Aorta (tissue), 5 donors: ENCODE measurements at places on chromosomes 5 and 9.
A peak's percentile ranks its signal among the peaks of the same experiment; 100 is the strongest.

GRCh38 chr9:2229109-2229721 is 214.1 kb downstream of the SMARCA2 start:
- no peaks in the 10 kb centered on the region for H3K27me3 ChIP-seq
- no peaks in the 10 kb centered on the region for H3K36me3 ChIP-seq
- H3K4me3 ChIP-seq: no peak overlapping the region
- no peak for DNase-seq
- H3K4me1 ChIP-seq: no peaks in the 10 kb centered on the region

DNA sequence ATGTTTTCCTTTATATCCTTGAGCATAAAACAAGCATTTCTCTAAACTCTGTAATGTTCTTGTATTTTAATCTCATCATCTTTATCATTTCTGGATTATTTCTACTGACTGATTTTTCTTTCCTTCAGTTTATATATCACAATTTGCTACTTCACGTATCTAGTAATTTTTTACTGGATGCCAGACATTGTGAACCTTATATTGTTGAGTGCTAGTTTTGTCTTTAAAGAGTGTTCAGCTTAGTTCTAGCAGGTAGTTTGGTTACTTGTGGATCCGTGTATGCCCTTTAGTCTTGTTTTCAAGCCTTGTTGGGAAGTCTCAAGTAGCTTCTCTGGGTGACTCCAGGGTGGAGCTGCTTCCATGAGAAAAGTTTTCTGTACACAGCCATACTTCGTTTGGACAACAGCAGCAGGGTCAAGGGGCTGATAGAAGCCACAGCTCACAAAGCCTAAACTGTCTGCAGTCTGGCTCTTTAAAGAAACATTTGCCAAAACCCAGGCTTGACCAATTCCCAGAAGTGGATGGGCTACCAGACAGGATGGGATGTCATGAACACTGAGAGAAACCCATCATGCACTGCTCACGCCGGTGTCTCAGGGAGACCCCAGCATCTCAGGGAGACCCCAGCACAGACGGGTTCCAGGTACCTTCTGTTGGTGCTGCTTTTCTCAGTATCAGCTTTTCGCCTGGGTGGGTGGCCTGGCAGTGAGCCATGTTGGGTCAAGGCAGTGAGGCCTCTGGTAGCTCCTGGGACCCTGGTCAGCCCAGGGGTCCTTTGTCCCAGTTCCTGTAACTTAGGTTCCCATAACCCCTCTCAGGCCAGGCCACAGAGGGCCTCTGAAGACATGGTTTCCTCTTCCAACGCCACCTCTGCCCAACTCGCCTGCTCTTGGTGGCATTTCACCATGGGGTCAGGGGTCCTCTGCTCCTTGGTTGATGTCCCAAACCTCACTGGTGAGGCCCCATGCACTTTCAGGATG is 29.1 kb downstream of the TRIP13 start:
- no peaks in the 10 kb centered on the region for H3K4me1 ChIP-seq
- no peak overlapping the region for H3K4me3 ChIP-seq
- no peak overlapping the region for H3K27ac ChIP-seq
- H3K36me3 ChIP-seq: no peaks in the 10 kb centered on the region
- DNase-seq: no peak

DNA sequence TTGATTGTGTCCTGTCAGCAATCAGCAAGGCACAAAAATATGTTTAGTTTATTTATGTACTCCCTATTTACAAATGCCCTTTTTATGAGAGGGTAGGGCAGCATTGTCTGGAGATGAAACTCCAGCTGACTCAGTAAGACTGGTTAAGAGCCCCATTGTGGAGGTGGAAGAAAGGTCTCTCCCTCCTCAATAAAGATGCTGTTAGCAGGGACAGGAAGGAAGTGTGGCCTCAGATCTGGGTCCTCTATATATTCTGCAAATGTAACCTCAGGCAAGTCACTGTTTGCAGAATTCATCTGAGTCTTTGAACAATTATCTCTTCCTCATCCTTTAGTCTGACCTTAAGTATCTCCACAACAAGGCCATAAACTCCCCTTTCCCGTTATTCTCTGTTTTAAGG is 48.3 kb upstream of the TRAF1 start:
- H3K4me1 ChIP-seq: no peaks in the 10 kb centered on the region
- no peaks in the 10 kb centered on the region for H3K27me3 ChIP-seq
- no peak for DNase-seq
- H3K36me3 ChIP-seq: peaks cover 3% of the 10 kb centered on the region
- H3K27ac ChIP-seq: no peak overlapping the region

- H3K27ac ChIP-seq: peak within 1 kb of the TSS; percentile 77
- DNase-seq: peak; percentile 97
Observed at GRCh38 chr9:128688501-128689292, at the start of gene SET. SET (plus strand) TSS chr9:128689222; CDS start chr9:128689583, 361 bp downstream.

DNA sequence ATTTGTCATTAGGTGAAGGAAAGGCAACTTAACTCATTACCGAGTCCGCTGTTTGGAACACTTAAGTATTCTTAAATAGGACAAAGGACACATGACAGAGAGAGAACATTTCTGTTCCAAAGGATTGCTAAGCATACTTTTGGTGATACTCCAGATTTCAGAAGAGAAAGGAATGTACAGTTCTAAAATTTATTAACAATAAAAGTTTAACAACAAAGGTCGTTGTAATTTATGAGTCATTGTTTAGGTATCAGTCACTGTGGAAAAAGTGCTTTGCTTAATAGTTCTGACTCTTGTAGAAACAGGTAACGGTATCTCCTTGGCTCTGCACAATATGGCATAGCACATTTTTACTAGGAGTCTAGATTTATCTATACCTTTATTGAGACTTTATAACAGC is 36.3 kb upstream of the PAM start:
- no peaks in the 10 kb centered on the region for H3K4me1 ChIP-seq
- no peak for DNase-seq
- no peak overlapping the region for H3K27ac ChIP-seq
- no peaks in the 10 kb centered on the region for H3K27me3 ChIP-seq
- H3K36me3 ChIP-seq: no peaks in the 10 kb centered on the region

GRCh38 chr9:82475584-82476301 is 487.2 kb downstream of the SPATA31D1 start:
- H3K27me3 ChIP-seq: no peaks in the 10 kb centered on the region
- H3K36me3 ChIP-seq: no peaks in the 10 kb centered on the region
- H3K4me1 ChIP-seq: no peaks in the 10 kb centered on the region

GRCh38 chr5:80251636-80252035 is 4.2 kb downstream of the SERINC5 start:
- H3K4me1 ChIP-seq: peaks cover 9% of the 10 kb centered on the region
- H3K27me3 ChIP-seq: no peaks in the 10 kb centered on the region
- DNase-seq: no peak
- no peak overlapping the region for H3K27ac ChIP-seq
- H3K36me3 ChIP-seq: no peaks in the 10 kb centered on the region

- H3K27me3 ChIP-seq: no peaks in the 10 kb centered on the region
- no peak overlapping the region for H3K4me3 ChIP-seq
- H3K4me1 ChIP-seq: no peaks in the 10 kb centered on the region
Observed at GRCh38 chr5:61344187-61344944, 12.3 kb downstream of the ZSWIM6 start.

DNA sequence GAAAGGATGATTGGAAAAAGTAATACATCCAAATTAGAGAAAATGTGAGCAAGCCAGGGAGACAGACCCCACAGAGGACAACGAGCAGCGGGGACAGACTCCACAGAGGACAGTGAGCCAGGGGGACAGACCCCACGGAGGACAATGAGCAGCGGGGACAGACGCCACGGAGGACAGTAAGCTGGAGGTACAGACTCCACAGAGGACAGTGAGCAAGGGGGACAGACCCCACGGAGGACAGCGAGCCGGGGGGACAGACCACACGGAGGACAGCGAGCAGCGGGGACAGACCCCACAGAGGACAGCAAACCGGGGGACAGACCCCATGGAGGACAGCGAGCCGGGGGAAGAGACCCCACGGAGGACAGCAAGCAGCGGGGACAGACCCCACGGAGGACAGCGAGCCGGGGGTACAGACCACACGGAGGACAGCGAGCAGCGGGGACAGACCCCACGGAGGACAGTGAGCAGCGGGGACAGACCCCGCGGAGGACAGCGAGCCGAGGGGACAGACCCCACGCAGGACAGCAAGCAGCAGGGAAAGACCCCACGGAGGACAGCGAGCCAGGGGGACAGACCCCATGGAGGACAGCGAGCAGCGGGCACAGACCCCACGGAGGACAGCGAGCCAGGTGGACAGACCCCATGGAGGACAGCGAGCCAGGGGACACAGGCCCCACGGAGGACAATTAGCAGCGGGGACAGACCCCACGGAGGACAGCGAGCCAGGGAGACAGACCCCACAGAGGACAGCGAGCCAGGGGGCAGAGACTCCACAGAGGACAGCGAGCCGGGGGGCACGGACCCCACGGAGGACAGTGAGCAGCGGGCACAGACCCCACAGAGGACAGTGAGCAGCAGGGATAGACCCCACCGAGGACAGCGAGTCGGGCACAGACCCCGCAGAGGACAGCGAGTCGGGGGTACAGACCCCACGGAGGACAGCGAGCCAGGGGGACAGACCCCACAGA is 1.9 kb upstream of the ZDHHC11 start:
- H3K4me1 ChIP-seq: no peaks in the 10 kb centered on the region
- no peak overlapping the region for H3K4me3 ChIP-seq
- H3K27me3 ChIP-seq: no peaks in the 10 kb centered on the region
- peak; percentile 55 for DNase-seq

DNA sequence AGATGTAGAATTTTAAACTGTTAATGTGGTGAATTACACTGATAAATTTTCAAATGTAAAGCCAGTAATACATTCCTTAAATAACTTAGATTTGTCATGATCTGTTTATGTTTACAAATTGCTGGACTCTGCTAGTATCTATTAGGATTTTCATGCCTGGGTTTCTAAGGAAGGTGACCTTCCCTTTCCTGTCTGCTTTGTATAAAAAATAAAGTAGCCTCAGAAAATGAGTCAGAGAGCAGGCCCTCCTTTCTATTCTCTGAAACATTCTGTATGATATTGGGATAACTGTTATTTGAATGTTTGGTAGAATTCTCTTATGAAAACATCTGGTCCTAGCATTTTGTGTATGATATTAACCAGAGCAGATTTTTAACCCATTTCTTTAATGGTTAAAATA is 255.3 kb downstream of the SYK start:
- DNase-seq: no peak
- no peak overlapping the region for H3K4me3 ChIP-seq
- H3K27me3 ChIP-seq: no peaks in the 10 kb centered on the region
- no peak overlapping the region for H3K27ac ChIP-seq

- no peaks in the 10 kb centered on the region for H3K27me3 ChIP-seq
- no peaks in the 10 kb centered on the region for H3K36me3 ChIP-seq
- H3K27ac ChIP-seq: no peak overlapping the region
- DNase-seq: no peak
- H3K4me1 ChIP-seq: no peaks in the 10 kb centered on the region
Observed at GRCh38 chr5:139764886-139765408, 30.7 kb upstream of the PSD2 start.

- no peak overlapping the region for H3K27ac ChIP-seq
- no peaks in the 10 kb centered on the region for H3K4me1 ChIP-seq
- no peaks in the 10 kb centered on the region for H3K36me3 ChIP-seq
- H3K27me3 ChIP-seq: no peaks in the 10 kb centered on the region
Observed at GRCh38 chr5:78691084-78691960, 42.8 kb upstream of the LHFPL2 start.

GRCh38 chr5:87311405-87312279 is 44.0 kb downstream of the RASA1 start:
- no peak for DNase-seq
- H3K27ac ChIP-seq: no peak overlapping the region
- H3K4me1 ChIP-seq: no peaks in the 10 kb centered on the region
- no peaks in the 10 kb centered on the region for H3K36me3 ChIP-seq
- no peaks in the 10 kb centered on the region for H3K27me3 ChIP-seq
- no peak overlapping the region for H3K4me3 ChIP-seq

- no peak overlapping the region for H3K27ac ChIP-seq
- H3K27me3 ChIP-seq: no peaks in the 10 kb centered on the region
- no peaks in the 10 kb centered on the region for H3K4me1 ChIP-seq
- H3K4me3 ChIP-seq: no peak overlapping the region
- H3K36me3 ChIP-seq: no peaks in the 10 kb centered on the region
Observed at GRCh38 chr9:136722093-136722968, 10.0 kb downstream of the DIPK1B start.

DNA sequence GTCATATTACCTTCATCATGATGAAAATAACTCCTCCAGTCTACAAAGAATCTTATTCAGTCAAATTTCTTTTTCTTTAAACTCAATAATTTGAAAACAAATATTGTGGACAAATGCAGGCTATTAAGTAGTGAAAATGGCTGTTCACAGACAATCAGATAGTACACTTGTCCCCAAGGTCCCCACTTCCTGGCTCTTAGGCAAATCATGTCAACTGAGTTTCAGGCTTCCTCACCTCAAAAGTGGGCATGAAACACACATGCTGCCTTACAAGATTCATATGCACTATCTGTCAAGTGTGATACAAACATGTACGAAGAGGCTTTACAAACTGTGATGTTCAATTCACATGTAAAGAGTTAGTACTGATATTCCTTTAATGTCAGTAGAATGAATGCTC is 385.2 kb upstream of the SEMA6A start:
- H3K27ac ChIP-seq: no peak overlapping the region
- no peaks in the 10 kb centered on the region for H3K27me3 ChIP-seq
- no peaks in the 10 kb centered on the region for H3K36me3 ChIP-seq
- no peak for DNase-seq
- no peak overlapping the region for H3K4me3 ChIP-seq
- H3K4me1 ChIP-seq: no peaks in the 10 kb centered on the region

- no peaks in the 10 kb centered on the region for H3K4me1 ChIP-seq
- no peaks in the 10 kb centered on the region for H3K36me3 ChIP-seq
- DNase-seq: no peak
- no peak overlapping the region for H3K27ac ChIP-seq
- no peaks in the 10 kb centered on the region for H3K27me3 ChIP-seq
Observed at GRCh38 chr9:9945966-9946365, 666.8 kb downstream of the PTPRD start.

DNA sequence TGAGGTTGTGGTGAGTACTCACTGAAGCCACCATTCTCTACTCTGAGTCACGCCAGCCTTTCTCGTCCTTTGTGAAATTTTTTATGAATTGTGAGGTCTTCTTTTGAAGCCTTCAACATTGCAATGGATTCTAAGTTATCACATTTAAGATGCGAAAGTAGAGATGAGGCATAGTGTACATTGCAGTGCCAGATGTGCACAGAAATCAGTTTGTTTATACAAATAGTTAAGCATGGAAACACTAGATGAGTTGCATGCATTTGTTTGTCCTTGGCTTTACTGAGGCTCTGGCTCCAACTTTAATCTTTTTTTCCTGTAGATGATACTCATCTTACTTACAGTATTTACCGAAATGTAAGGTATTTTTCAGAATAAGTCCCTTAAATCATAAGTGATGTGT is 453.7 kb upstream of the RIOK2 start:
- no peak overlapping the region for H3K4me3 ChIP-seq
- H3K36me3 ChIP-seq: no peaks in the 10 kb centered on the region
- H3K27ac ChIP-seq: no peak overlapping the region
- no peak for DNase-seq

GRCh38 chr5:124888622-124889485 is 142.4 kb upstream of the ZNF608 start:
- DNase-seq: no peak
- no peak overlapping the region for H3K27ac ChIP-seq
- no peaks in the 10 kb centered on the region for H3K36me3 ChIP-seq
- H3K4me3 ChIP-seq: no peak overlapping the region
- no peaks in the 10 kb centered on the region for H3K27me3 ChIP-seq

GRCh38 chr9:35353731-35354365 is 136.1 kb upstream of the RUSC2 start:
- no peaks in the 10 kb centered on the region for H3K27me3 ChIP-seq
- H3K36me3 ChIP-seq: no peaks in the 10 kb centered on the region
- no peak overlapping the region for H3K4me3 ChIP-seq
- DNase-seq: no peak
- no peaks in the 10 kb centered on the region for H3K4me1 ChIP-seq
- no peak overlapping the region for H3K27ac ChIP-seq
